ENCODE measurements at places on chromosomes 7 and 10. TPM values are rescaled to one million over a fixed set of nuclear protein-coding genes. Genes with fewer than 3 reads are reported as not detected.

DNA sequence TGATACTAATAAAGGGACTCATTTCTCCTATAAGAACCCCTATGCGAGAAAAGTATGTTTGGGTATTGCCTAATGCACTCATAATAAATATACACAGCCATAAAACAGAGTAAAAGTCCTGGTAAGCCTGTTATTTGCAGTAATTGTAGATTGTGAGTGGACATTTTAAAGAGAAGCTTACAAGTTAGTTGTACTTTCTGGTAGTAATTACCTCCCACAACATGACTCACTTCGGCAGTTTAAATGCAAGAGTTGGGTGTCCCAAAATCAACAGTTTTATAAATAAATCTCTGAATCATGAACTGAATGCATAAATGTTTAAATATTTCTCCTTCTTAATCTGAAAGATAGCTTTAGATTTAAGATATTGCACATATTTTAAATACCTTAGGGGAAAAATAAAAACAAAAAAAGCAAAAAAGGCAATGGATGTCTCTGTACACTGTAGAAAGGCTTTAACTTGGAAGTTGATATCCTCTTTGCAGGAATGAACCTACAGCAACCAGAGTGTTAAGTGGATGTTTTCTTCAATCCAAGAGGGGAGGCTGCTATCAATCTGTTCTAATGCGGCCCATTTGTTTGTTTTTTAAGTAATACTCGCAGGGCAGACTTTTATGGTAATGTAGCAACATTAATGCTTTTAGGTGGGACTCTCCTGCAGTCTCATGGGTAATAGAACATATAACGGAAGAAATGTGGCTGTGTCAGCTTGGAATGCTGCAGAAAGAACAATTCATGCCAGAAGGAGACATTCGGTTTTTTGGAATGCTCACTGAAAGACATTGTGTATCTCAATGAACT, 57.3 kb upstream of the ZEB1 start:
- no peak for DNase-seq

GRCh38 chr10:22022257-22023032, 18.9 kb upstream of the DNAJC1 start:
- no peak for DNase-seq

DNA sequence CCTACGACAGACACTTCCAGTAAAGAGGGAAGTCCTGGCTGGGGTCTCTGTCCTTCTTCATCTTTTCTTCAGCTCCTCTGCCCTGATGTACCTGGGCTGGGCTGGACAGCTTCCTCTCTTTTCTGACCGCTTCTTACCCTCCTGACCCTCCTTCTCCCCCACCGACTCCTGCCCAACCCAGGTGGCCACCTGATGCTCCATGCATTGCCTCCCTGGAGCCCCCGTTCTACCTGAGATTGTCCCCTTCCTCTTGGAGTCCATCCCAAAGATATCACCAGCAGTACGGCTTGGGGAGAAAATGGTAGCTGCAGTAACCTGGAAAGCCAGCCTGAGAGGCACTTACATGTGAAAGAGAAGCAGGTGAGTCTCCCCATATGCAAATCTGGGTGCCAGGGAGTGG, 566.3 kb downstream of the TCERG1L start:
- DNase-seq, result no peak

DNA sequence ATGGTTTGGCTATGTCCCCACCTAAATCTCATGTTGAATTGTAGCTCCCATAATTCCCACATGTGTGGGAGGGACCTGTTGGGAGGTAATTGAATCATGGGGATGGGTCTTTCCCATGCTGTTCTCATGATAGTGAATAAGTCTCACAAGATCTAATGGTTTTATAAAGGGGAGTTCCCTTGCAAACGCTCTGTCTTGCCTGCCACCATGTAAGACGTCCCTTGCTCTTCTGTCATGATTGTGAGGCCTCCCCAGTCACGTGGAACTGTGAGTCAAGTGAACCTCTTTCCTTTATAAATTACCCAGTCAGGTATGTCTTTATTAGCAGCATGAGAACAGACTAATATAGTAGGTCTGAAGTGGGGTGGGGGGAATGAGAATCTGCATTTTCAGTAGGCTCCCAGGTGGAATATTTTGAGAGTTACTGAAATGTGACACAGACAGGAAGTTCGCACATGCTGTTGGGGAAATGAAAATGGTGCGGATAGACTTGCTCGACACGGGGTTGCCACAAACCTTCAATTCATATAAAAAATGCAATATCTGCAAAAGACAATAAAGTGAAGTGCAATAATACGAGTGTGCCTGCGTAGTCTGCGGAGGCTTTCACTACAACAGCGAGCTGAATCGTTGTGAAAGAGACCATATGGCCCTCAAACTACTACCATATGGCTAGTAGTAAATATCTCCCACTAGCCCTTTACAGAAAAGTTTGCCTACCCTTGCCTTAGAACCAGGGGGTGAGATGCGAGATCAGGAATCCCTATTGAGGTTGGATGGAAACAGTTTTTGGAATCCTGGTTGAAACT, 166.1 kb downstream of the GRK5 start:
- DNase-seq, result peak; percentile 52

Gene PNLIPRP3
- polyA plus RNA-seq, result not detected

Gene DUSP5
- 6.4 TPM for polyA plus RNA-seq

Gene GPR85
- polyA plus RNA-seq, result 38.1 TPM

Gene ASB4
- 0.33 TPM for polyA plus RNA-seq

Gene PTPN20
- polyA plus RNA-seq, result 13.2 TPM

Data from spinal cord (tissue), 10 donors.